ENCODE measurements at places on chromosomes 7 and 10.
A peak's percentile ranks its signal among the peaks of the same experiment; 100 is the strongest.

GRCh38 chr10:77351386-77351785 lies 286.2 kb downstream of the KCNMA1 start:
- peak; percentile 88 for DNase-seq

DNA sequence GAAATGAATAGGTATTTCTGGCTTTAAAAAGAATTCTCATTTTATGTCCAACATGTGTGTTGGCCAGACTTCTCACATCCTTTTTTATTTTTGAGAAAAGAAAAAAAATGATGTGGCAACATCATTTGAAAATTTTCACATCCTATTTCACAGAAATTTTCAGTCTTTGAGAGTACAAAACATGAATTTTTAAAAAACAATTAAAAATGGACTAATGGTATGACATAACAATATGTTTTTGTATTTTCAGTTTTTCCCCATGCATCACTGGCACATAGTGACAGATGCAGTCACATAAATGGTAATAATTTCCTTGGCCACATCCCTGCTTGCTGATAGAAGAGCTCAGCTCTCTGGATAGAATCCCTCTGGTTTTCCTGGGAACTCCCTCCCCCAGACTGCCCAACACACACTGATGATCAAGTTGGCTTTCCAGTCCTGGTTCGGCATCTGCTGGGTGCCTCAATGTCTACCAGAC lies 188.5 kb upstream of the AGR3 start:
- DNase-seq, result no peak

GRCh38 chr10:117601716-117602115 lies 59.2 kb downstream of the EMX2 start:
- DNase-seq, result no peak

DNA sequence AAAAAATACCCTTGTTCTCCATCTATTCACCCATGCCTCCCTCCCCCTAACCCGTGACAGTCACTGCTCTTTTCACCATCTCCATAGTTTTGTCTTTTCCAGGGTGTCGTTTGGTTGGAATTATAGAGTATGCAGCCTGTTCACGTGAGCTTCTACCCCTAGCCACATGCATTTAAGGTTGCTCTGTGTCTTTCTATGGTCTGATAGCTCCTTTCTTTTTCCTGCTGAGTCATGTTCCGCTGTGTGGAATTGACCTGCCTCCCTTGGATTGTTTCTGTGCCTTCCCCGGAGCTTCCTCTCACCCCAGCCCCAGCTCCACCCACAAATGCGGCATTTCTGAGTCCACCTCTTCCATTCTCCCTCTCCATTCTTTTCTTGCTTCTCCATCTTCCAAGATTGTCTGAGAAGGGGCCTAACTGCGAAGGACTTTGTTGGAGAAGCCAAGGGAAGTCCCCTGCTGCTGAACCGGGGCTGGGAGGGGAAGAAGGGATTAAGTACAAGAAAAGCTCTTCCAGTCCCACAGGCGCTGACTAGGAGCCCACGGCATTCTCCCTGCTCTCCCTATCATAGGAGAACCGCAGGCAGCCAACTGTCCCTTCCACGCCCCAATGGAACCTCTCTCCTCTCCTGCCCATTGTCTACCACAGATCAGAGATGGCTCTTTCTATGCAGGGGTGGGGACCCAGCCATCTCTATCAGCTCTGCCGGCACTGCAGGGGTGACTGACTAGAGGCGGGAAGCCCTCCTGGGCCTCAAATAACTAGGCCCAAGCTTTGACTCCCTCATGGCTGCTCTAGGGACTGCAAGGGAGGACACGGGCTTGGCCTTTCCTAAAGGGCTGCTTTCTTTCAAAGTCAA lies 87.5 kb upstream of the ANLN start:
- no peak for DNase-seq

GRCh38 chr7:92633211-92633906 lies 43.2 kb upstream of the FAM133B start:
- DNase-seq, result peak; percentile 96

DNA sequence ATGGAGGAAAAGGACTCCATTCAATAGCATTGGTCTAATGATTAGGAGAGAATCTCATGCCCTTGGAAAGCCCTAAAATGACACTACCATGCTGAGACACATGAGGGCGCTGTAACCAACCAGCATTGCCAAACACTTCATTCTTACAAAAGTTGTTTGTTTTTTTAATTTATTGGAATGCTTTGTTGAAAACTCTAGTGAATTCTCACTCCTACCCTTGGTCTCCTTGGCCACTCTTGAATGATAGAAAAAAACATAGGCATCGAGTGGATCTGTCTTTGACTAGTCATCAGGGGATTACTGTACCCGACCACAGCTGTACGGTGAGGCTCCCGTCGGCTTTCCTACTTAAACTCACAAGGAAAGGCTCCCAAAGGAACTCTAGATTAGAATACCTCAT lies 29.3 kb upstream of the ADD3 start:
- peak; percentile 58 for DNase-seq

- DNase-seq, result no peak
These were observed 212.1 kb upstream of the PRSS58 start for GRCh38 chr7:142469696-142470543.

DNA sequence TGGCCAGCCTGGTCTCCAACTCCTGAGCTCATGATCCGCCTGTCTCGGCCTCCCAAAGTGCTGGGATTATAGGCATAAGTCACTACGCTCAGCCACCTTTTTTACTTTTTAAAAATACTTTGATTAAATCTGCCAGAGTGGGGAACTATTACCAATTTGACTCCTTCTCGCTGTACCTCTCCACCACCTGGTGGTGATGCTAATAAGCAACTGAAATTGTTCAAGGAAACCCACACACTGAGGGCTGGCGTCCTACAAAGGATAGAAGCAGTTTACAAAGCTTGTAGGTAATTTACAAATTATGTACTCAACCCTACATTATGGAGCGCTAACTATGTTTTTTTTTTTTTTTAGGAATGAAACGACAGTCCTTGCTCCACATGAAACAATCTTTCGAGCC lies 111.1 kb downstream of the CPED1 start:
- no peak for DNase-seq

DNA sequence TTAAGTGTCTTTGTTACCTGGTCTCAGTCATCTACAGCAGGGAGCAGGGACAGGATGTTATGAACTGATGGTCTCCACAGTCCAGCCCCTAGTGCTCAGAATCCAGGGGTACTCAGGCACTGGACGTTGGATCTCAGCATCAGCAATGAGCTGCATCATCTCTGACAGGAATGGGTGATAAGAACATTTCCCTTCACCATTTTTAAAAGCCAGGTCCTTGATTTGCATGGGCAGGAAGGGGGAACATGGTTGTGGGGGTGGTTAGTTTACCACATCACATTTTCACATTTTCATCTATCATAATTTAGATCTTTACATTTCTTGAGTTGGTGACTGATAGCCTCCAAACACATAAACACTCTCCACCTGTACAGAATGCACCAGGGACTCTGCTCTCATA lies 427.8 kb upstream of the NPVF start:
- DNase-seq, result no peak

GRCh38 chr7:68454931-68455330 lies 1143.3 kb upstream of the AUTS2 start:
- no peak for DNase-seq

GRCh38 chr7:90701771-90702170 lies 105.7 kb downstream of the CDK14 start:
- DNase-seq, result no peak

GRCh38 chr7:144786522-144786921 lies 49.3 kb downstream of the TPK1 start:
- DNase-seq, result no peak

DNA sequence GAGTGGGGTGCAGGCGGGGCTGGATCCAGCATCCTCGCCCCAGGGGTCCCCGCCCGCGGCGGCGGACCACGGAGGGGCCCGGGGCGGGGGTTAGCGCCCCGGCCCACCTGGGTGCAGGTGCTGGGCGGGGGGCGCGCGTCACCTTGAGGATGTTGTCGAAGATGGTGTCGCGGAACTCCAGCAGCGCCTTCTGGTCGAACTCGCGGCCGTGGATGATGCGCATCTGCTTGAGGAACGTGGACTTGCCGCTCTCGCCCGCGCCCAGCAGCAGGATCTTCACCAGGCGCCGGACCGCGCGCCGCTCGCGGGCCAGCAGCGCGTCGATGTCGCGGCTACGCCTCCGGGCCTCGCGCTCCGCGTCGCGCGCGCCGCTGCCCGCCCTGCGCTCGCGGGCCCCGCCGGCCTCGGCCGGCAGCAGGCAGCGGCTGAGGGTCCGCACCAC lies 376 bp downstream of the GNA12 start:
- DNase-seq, result no peak

GRCh38 chr7:6202117-6202516 lies 70.3 kb downstream of the CYTH3 start:
- no peak for DNase-seq

DNA sequence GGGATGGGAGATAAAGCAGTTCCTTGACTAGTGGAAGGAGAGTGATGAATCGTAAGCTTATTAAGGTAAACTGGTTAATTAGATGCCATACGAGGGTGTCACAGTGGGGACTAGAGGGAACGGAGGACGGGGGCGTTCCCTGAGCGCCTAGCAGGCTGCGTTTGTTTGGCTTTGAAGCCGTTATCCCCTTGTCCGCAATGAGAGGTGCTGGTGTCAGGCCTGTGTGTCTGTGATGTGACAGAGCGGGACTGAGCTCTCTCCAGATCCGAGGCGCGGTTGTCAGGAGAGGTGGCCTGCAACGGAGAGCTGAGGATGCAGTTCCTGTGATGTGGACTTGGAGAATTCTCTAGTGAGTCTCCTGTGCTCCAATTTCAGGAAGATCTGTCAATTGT lies 60.0 kb upstream of the PRPS1L1 start:
- no peak for DNase-seq

DNA sequence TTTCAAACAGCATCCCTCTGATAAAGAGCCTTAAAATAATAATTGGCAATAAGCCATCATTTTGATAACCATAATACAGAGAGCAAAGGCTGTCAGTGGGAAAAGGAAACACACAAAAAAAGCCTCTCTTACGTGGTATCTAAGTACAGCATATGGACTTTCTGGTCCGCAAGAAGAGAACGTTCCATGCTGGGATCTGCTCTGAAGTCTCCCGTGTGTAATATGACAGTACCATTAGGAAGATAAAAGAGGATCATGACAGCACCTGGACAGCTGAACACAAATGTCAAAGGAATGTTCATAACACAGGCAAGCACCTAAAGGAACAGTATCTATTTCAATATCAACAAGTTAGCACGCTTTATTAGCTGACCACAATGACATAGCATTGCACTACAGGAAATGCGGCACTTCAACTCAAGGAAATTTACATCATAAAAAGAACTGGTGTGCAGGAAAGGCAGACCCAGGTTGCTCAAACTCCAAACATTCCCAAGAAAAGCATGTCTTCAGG lies 9.9 kb downstream of the DCLRE1A start:
- no peak for DNase-seq

- no peak for DNase-seq
These were observed 100.4 kb downstream of the RGS10 start for GRCh38 chr10:119441921-119442757.

DNA sequence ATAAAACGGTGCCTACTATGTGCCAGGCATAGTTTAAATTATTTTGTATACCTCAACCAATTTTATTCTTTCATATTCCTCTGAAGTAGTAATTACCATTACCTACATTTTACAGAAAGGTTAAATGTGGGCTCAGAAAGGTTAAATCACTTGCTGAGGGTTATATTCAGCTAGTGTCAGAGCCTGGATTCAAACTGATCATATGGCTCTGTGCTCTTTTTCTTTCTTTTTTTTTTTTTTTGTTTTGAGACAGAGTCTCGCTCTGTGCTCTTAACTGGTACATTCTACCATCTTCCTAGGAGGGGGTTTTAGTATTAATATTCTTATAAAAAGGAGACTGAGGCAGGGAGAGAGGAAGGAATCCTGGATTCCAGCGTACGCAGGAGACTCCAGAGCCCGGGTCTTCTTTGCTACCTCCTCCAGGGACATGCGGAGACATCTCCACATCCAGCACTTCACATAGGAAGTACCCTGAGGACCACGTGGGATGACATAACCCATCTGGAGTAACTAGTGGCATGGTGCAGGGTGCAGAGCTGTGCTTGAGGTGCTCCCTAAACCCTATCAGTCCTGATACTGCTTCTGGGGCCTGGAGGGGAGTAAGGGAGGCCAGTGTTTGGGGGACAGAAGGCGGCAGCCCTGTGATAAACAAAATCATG lies 29.6 kb upstream of the ATXN7L1 start:
- DNase-seq, result no peak

DNA sequence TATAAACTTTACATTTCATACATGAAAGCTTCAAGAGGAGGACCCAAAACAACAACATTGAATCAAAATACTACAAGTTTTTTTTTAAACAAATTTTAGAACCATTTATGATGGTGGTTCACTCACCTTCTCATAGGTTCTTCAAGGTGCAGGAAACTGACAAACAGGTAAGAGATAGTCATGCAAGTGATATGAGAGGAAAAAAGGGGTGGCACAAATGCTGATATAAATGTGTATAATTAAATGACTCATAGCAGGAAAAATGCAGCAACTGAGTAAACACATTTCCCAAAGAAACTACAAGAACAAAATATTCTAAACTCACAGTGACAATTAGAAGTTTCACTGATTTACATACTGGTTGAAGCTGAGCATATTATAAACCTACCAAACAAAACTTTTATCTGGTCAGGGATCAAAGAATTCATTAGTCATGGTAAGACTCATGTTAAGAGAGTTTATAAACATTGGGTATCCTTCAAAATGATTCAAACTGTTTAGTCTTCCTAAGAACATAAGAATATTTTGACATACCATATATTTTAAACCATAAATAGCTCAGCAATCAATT lies 14.1 kb downstream of the ZWINT start:
- no peak for DNase-seq

GRCh38 chr10:10778959-10779358 lies 238.7 kb upstream of the CELF2 start:
- DNase-seq, result no peak

DNA sequence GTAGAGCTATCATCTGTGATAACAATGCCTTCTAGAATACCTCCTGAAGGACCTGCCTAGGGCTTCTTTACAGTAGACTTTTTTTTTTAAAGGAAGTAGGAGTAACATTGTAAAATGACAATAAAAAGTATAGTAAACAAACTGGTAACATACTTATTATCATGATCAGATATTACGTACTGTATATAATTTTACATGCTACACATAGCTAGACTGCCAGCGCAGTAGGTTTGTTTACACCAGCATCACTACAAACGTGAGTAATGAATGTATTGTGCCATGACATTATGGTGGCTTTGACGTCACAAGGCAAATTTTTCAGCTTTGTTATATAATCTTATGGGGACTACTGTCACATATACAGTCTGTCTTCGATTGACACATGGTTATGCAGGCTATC lies 15.4 kb upstream of the ZRANB1 start:
- no peak for DNase-seq

DNA sequence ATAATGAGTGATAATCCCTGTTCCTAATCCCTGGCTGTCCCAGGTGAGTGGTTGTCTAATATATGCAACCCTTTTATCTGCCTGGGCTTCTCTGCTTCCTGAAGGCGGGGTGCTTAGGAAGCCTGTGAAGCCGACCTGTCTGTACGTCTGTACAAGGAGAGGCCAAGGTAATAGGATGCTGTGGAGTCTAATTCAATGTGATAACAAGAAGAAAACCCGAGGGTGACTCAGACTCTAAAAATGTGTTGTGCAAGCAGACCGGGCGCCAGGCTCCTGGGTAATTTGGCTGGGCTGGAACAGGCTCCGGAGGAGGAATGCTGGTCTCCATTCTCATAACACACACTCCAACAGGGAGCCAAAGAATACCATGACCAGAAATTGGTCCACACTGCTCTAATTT lies 43.6 kb downstream of the THNSL1 start:
- DNase-seq, result peak; percentile 74

GRCh38 chr10:118531105-118531852 lies 64.2 kb downstream of the PRLHR start:
- DNase-seq, result peak; percentile 32

- no peak for DNase-seq
These were observed 34.1 kb upstream of the PPP2R2D start for GRCh38 chr10:131866673-131867072.
